ENCODE measurements at places on chromosomes 4 and X.

- DNase-seq = no peak
Observed at GRCh38 chrX:40403757-40404156, 177.0 kb upstream of the ATP6AP2 start.

- no peak for DNase-seq
Observed at GRCh38 chr4:166941629-166942028, 292.7 kb downstream of the SPOCK3 start.

DNA sequence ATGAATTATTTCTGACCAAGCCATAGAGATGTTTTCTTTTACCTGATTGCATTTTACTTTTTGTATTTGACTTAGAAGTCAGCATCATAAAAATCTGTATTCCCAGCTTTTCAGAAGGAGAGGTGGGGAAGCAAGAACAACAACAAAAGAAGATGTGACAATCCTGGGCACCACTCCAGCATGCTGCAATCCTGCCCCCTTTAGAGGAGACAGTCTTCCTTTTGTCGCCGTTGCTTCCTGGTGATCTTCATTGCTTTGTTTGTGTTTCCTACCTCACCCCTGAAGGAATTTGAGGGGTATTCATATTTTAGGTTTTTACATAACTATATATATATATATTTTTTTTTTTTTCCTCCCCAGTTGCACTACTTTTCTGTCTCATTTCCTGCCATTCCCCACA, 3.7 kb downstream of the QRFPR start:
- DNase-seq = no peak

DNA sequence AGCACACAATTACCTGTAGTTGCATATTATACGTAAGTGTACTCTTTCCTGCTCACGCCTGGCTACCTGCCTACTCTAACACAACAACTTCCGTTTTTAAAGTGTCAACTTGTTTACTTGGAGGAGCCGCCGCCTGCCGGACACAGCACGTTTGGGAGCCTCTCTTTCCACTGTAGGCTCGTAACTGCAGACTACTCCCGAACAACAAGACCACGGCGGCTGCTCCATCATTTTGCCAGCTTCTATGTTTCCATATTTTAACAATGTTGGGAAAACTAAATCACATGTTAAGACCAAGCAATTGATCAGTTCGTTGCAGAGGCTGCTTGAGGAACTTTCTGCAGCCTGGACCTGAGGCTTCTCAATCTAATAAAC, 841 bp downstream of the MTNR1A start:
- peak; percentile 11 for DNase-seq
